ENCODE measurements at places on chromosomes 7 and 10.

- DNase-seq, result peak; percentile 30
Observed at GRCh38 chr10:75672842-75673241, 241.4 kb downstream of the LRMDA start.

- DNase-seq, result no peak
Observed at GRCh38 chr7:129009437-129009836, 45.5 kb downstream of the TNPO3 start.

DNA sequence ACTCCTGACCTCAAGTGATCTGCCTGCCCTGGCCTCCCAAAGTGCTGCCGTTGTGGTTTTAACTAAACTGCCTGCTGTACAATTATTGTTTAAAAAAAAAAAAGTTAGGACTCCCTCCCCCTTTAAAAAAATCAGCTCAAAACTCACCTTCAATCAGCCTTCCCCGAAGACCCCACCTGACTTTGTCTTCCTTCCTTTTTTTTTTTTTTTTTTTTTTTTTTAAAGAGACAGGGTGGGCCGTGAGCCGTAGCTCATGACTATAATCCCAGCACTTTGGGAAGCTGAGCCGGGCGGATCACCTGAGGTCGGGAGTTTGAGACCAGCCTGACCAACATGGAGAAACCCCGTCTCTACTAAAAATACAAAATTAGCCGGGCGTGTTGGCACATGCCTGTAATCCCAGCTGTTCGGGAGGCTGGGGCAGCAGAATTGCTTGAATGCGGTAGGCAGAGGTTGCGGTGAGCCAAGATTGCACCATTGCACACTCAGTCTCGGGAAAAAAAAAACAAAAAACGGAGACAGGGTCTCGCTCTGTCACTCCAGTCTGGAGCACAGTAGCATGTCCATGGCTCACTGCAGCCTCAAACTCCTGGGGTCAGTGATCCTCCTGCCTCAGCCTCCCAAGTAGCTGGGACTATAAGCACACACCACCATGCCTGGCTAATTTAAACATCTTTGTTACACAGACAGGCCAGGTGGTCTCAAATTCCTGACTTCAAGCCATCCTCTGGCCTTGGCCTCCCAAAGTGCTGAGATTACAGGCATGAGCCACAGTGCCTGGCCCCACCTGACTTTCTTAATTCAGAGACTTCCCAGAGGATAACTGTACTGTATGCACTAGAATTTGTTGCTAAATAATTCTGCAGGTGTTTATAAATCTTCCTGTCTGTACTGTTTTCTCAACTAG is 3.2 kb downstream of the FIS1 start:
- no peak for DNase-seq

DNA sequence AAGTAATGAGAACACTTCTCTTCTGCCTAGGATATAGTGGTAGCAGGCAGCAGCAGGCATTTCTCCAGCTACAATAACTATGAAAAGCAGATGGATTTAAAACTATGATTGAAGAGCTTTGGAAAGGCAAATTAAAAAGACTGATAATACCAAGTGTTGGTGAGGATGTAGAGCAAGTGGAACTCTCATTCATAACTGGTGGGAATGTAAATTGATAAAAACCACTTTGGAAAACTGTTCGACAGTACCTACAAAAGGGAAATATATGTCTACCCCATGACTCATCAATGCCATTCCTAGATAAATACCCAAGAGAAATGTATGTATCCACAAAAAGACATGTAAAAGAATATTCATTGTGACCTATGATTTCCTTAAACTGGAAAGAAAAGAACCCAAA is 14.6 kb downstream of the ARMC3 start:
- DNase-seq, result no peak

DNA sequence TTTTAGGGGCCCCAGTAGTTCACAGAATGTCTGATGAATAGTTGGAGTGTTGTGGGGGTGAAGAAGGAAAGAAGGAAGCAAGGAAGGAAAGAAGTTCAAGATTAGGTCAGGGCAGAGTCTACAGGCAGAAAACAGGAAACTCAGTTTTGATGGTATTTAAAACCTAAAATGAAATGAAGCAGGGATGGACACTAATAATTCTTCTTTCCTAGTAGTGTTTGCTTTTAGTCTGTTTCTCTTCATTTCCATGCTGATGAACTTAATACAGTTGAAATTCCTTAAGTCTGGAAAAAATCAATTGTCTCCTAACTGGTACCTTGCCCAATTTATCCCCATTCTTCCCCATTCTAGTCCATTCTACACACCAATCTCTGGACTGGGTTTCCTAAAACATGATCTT is 59.0 kb upstream of the GSAP start:
- no peak for DNase-seq

DNA sequence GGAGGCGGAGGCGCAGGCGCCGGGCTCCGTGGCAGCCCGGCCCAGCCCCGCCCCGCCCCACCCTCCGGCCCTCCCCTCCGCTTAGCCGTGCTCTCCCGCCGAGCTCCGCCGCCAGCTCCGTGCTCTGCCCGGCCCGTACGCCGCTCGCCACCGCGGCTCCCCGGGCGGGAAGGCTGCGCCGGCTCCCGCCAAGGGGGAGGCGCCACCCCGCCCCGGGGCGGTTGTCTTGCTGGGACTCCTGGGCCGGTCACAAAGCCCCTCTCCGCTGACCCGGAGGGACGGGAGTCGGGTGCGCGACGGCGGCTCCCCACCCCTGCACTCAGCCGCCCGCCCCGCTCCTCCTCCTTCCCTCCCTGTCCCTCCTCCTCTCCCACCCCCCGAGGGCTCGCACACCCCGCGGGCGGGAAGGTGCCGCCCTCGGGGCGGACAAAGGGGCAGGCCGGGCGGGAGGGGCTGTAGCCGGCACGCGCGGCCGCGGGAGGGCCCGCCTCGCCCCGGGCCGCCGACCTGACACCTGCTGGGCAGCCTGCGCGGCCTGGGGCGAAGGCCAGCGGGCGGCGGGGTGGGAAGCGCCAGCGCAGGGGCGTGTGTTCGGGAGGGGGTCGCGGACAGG is 11.5 kb upstream of the SP8 start:
- DNase-seq, result peak; percentile 47

- no peak for DNase-seq
Observed at GRCh38 chr10:131947631-131948347, 33.9 kb downstream of the BNIP3 start.

- DNase-seq, result no peak
Observed at GRCh38 chr10:761376-761775, 71.9 kb upstream of the DIP2C start.

GRCh38 chr10:91540733-91541132 is 92.1 kb downstream of the PPP1R3C start:
- peak; percentile 27 for DNase-seq

GRCh38 chr7:85974176-85974575 is 669.5 kb upstream of the GRM3 start:
- DNase-seq, result no peak

GRCh38 chr7:21946222-21946709 is 567 bp upstream of the CDCA7L start:
- no peak for DNase-seq

GRCh38 chr7:66617295-66617694 is 11.4 kb upstream of the KCTD7 start:
- no peak for DNase-seq

DNA sequence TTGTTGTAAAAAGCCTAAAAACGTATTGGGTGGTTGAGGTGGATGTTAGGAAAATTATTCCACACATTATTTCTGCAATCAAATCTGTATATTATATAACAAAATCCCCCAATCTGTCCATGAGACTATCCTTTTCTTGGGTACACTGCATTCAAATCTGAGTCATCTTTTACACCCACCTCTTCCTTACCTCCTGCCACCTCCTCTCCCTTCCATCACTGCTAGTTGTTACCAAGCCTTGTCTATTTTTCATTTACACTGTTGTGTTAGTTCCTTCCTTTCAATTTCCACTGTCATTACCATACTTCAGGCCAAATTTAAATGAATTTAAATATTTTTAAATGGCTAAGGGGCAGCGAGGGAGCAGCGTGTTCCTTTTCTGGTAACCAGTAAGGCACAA is 83.3 kb downstream of the ITGA8 start:
- no peak for DNase-seq

- no peak for DNase-seq
Observed at GRCh38 chr10:131109726-131110125, 201.8 kb downstream of the TCERG1L start.

DNA sequence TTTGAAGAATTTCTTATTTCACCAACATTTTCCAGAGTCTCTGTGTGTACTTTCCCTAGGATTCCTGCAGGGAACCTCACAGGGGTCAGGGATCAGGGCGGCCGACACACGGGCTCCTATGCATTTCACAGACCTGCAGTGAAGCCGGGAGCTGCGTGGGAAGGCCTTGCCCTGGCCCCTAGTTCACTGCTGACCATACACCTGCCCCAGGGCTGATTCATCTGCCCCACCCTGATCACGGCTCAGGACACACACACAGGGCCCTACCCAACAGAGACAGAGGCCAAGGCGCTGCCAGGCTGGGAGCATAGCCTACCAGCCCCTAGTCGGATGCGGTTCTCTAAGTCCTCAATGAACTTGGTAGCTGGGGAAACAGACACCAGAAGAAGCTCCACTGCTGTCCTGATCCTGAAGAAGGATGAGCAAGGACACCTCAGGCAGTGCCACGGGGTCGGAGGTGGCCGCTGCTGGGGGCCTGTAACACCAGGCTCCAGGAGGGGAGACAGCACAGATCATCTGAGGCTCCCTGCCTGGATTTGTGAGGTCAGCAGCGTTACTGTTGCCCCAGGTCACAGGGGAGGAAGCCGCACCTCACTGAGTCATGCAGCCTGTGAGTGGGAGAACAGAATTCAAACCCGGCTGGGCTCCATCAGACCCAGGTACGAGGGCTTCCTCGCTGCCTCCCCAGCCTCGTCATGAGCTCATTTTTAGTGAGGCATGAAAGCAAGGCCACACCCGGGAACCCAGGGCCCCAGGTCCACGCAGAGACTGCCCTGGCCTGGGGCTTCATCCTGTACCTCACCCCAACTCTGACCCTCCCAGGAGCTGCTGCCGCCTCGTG is 278.8 kb upstream of the PPP2R2D start:
- no peak for DNase-seq

GRCh38 chr7:106152313-106152665 is 40.2 kb upstream of the SYPL1 start:
- no peak for DNase-seq

- DNase-seq, result peak; percentile 82
Observed at GRCh38 chr10:110501142-110501937, 3.6 kb downstream of the DUSP5 start.

DNA sequence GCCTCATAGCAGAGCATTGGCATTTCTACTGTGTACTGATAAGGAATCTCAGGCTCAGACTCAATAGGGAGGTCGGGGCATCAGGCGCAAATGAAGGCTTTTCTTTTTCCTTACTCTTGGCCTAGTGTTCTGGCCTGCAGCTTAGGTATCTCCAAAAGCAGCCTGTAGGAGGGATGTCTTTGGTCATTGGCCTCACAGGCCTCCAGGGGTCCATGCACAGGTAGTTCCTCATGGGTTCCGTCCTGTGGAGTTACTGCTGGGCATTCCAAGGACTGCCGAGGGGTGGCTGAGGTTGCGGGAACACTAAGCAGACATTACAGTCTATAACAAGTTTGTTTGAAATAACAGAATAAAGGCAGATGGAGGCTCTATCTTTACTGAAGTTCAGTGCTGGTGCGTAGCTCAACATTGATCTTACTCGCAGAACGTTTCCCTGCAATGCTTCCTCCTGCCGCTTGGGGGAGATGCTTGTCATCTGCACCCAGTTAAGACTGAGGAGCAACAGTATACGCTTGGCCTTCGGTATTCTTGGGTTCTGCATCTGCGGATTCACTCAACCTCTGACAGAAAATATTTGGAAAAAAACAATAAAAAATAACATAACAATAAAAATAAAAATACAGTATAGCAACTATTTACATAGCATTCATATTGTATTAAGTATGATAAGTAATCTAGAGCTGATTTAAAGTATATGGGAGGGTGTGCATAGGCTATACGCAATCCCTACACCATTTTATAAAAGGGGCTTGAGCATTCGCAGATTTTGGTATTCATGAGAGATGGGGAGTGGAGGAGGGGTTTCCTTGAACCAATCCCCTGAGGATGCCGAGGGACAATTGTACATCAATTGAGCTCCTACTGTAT is 58.9 kb downstream of the SH2D4B start:
- peak; percentile 73 for DNase-seq

DNA sequence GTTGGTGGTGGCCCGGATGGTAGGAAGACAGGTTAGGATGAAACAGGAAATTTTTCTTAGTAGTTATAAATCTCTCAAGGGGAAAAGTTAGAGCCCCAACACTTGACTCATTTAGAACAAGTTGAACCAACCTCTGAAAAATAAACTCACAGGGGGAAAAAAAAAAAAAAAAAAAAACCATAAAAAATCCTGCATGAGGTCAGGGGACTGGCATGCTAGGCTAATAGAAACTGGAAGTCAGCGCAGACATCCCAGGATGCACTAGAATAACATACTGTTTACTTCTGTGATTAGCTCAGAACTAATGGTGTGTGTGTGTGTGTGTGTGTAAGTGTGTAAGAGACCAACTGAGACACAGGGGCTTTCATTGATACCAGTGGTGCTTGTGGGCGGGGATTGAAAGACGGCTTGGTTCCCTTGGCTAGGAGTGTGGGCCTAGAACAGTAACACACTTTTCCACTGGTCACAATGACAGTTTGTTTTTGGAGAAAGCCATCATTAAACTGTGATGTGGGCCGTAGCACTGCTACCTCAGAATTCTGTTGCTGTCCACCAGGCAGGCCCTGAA is 491.6 kb upstream of the GALNT17 start:
- DNase-seq, result no peak

DNA sequence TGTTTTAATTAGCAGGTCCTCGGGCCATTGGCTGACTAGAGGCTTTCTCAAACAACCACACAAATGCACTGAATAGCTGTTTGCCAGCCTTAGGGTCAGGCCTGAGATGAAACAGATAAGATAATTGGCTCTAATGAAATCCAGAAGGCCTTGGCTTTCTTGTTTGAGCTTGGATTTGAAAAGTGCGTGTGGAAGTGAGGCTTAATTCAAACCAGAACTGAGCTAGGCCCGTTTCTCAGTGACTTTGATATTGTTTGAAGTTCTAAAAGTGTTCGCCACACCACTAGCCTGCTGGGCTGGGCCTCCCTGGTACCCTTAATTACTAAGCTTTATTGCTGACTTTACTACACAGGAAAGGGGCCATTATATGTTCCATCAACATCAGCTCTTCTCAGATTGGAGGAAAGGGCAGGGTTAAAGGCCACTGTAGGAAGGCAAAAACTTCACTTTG is 270.6 kb downstream of the TWIST1 start:
- DNase-seq, result no peak

DNA sequence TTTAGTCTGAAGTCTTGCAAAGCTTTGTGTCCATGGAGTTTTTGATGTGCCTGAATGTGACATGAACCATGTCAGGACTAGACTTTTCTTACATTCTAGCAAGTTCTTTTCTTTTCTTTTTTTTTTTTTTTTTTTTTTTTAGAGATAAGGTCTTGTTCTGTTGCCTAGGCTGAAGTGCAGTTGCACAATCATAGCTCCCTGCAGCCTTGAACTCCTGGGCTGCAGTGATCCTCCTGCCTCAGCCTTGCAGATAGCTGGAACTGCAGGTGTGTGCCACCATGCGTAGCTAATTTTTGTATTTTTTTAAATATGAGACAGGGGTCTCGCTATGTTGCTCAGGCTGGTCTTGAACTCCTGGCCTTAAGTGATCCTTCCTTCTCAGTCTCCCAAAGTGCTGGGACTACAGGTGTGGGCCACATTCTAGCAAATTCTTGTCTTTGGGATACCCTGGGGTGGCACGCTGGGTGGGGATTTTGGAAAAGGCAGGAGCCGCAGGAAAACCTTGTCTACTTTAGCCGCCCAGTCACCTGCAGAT is 152.8 kb downstream of the SVIL start:
- DNase-seq, result no peak

GRCh38 chr10:13536674-13537366 is 8.0 kb upstream of the BEND7 start:
- DNase-seq, result peak; percentile 43
